ENCODE measurements at places on chromosomes 2 and 18. TPM values are rescaled to one million over a fixed set of nuclear protein-coding genes. Genes with fewer than 3 reads are reported as not detected.
A peak's percentile ranks its signal among the peaks of the same experiment; 100 is the strongest.

DNA sequence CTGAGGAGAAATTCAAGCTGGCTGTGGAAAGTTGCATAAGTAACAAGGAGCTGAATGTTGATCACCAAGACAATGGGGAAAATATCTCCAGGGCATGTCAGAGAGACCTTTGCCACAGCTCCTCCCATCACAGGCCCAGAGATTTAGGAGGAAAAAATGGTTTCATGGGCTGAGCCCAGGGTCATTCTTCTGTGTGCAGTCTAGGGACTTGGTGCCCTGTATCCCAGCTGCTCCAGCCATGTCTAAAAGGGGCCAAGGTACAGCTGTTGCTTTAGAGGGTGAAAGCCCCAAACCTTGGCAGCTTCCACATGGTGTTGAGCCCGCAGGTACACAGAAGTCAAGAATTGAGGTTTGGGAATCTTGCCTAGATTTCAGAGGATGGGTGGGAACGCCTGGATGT is 439.8 kb upstream of the HNRNPA3 start:
- no peak overlapping the region for H3K4me3 ChIP-seq
- no peak overlapping the region for H3K27ac ChIP-seq
- no peaks in the 10 kb centered on the region for H3K27me3 ChIP-seq
- DNase-seq, result no peak

DNA sequence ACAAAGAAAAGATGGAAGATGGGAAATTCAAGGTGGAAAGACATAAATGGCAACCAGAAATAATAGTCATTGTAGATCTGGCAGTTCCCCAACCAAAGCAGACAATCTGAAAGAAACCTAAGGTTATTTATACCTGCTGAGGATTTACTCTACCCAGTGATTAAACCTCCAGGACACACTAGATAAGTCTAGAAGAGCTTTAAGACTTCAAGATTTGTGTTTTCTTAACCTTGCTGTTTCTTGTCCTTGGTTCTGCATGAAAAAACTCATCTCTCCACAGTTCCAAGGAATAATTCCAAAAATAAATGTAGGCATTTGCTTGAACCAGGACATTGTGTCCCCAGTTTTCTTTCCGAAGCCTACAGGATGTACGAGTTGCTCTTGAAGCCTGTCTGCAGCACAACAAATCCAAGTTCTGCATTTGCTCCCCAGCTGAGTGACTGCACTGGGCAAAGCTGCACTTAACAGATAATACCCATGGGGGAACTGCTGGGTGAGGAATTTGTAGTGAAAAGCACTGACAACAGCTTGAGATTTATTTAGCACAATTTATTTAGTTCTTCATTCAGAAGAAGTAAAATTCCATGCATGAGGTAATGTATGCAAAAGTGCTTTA is 19.8 kb downstream of the DTNA start:
- no peaks in the 10 kb centered on the region for H3K36me3 ChIP-seq
- no peak overlapping the region for H3K4me3 ChIP-seq
- peak; percentile 86 for DNase-seq
- no peaks in the 10 kb centered on the region for H3K27me3 ChIP-seq

ASB18 gene
- total RNA-seq, result not detected

CCDC74B gene
- total RNA-seq, result 24.1 TPM

All from thyroid gland (tissue), 4 donors.